ENCODE measurements at places on chromosomes 6 and 20.

DNA sequence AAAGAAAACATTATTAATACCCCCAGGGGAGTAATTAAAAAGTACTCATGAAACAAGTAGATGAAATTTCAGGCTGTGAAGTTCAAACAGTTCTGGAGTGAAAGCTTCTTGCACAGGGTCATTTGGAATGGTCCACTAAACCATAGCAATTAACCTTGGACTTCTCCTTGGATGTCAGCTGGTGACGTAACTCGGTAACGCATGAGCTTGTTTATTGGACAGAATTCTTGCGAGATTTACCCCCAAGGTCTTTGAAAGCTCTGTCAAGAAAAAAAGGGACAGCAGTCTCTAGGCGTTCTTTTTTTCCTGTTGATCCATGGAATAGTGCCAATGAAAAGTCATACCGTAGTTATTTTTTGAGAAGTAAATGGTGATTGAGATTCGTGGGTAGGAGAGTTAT lies 2.2 kb downstream of the CD83 start:
- DNase-seq = no peak

DNA sequence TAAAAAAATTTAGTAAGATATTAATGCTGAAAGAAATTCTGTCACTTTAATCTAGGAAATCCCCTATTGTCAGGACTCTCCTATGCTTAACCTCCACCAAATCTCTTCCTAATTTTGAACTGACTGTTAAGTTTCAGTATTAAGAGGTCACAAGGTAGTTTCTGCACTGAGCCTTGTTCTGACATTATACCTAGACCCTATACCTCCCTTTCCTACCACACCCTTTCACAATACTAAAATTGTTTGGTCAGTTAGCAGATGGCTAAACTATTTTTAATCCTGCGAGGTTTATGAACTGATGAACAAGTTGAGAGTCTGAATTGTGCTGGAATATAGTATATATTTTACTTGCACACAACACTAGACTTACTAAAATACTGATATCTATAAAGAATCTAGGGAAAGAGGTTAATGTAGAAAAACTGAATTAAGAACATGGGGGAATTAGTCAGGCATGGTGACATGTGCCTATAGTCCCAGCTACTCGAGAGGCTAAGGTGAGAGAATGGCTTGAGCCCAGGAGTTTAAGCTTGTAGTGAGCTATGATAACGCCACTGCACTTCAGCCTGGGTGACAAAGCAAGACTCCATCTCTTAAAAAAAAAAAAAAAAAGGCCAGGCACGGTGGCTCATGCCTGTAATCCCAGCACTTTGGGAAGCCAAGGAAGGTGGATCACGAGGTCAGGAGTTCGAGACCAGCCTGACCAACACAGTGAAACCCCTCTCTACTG lies 51.5 kb downstream of the HBS1L start:
- no peak for DNase-seq

DNA sequence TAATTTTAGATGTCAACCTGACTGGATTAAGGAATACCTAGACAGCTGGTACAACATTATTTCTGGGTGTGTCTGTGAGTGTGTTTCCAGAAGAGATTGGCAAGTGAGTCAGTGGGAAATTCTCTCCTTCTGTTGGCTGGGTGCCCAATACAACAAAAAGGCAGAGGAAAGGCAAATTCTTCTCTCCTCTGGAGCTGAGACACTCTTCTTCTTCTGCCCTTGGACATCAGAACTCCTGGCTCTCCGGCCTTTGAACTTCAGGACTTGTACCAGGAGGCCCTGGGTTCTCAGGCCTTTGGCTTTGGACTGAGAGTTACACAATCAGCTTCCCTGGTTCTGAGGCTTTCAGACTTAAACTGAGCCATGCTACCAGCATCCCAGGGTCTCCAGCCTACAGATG lies 7.8 kb upstream of the BTN3A1 start:
- no peak for DNase-seq

DNA sequence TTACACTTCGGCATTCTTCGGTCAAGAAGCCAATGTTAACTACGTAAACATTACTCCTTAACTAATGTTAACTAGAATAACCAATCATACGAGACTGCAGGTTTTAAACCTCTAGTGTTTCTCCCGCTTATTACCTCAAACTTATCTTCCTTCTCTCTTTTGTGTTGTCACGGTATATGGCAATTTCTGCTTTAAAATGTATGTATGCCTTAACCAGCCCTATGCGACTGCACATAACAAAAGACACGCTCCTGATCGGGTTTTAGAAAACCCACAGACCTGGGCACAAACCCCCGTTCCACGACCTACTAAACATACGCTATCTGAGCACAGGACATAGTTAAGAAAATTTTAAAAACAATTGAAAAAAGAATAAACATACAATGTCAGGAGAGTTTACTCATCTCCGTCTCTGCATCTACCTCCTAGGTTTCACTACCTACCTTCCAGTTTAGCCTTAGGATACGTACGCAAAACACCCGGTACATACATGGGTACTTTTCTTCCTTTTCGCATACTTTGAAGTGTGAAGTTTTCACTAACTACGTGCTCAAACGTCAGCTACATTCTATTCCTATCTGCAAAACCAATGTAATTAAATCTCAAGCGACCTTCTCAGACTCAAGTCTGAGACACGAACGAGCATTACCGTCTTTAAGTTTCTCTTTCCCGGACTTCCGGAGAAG lies 1.1 kb downstream of the CD164 start:
- DNase-seq = no peak

- DNase-seq = no peak
Observed at GRCh38 chr6:135397172-135397952, 100.2 kb downstream of the AHI1 start.

- no peak for DNase-seq
Observed at GRCh38 chr6:48200869-48201390, 89.9 kb upstream of the PTCHD4 start.

DNA sequence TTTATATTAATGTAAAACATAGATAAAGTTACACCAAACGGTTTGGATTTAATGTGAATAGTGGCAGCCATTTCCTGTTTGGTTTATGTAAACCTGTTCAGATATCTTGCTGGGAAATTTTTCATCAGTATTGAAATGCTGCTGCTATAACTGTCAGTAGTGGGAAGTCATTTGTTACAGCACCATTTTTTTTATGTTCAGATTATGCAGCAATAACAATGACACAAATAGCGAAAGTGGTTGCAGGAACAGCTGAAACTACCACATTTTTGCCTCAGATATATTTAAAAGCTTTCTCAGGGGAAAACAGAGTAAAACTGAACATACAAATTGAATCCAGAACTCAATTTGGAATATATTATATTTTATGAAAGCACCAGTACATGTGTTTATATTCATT lies 128.8 kb upstream of the SIM1 start:
- no peak for DNase-seq
